ENCODE measurements at places on chromosomes 7 and 10. TPM values are rescaled to one million over a fixed set of nuclear protein-coding genes. Genes with fewer than 3 reads are reported as not detected.

DNA sequence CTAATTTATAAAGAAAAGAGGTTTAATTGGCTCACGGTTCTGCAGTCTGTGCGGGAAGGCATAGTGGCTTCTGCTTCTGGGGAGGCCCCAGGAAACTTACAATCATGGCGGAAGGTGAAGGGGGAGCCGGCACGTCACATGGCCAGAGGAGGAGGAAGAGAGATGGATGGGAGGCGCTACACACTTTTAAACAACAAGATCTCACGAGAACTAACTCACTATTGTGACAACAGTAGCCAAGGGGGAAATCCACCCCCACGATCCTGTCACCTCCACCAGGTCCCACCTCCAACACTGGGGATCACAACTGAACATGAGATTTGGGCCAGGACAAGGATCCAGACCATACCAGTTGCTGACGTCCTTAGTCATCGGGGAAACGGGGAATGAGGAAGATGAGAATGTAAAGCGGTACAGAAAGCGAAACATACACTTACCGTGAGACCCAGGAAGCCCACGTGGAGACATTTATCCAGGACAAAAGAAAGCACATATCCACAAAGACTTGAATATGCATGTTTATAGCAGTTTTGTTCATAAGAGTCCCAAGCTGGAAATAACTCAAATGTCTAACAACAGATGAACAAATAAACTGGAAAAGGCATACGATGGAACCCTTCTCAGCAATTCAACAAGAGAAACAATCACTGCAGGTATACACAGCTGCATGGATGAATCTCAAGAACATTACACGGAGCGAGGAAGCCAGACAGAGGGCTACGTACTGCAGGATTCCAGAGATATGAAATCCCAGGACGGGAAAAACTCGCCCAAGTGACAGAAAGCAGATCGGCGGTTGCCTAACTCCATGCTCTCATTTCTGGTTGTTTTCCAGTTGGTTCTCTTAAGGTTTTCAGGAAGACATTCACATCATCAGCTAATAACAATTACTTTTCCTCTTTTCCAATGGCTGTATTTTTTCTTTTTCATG lies 26.2 kb upstream of the INPP5A start:
- DNase-seq, result no peak

GRCh38 chr7:138515001-138515528 lies 55.0 kb downstream of the TRIM24 start:
- no peak for DNase-seq

GRCh38 chr7:139718141-139718540 lies 59.7 kb downstream of the HIPK2 start:
- DNase-seq, result no peak

DNA sequence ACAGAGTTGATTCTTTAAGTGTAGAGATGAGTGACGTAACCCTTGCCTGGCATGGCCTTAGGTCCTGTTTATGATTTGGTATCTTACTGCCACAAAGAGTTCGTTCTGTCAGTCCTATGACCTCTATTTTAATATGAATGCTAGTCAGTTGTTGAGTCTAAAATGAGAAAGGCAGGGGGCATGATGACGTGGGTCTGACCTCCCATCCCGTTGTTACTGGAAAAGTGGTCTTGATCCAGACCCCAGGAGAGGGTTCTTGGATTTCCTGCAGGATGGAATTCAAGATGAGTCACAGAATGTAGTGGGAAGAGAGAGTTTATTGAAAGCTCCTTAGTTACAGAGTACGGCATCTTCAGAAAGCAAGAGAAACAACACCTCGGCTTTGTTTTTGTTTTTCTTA lies 317.0 kb upstream of the COBL start:
- no peak for DNase-seq

DNA sequence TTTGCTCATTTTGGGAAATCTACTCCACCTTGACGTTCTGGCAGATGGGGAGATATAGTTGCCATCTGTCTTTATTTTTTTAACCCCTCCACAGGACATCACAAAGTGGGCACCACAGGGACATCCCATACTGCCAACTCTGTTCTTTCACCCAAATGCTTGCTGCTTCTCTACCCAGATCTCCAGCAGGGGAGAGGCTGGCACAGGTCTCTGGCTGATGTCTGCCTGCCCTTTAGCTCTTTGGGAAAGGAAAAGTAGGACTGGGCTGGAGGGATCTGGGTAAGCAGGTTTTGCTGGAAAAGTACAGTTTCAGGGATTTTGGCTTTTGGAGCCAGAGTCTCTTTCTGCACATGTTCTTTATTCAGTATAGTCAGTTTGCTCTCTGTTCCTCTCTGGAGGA lies 156.7 kb downstream of the ANLN start:
- no peak for DNase-seq

- DNase-seq, result no peak
Measured at GRCh38 chr10:90175161-90175681, 473.8 kb downstream of the KIF20B start.

GRCh38 chr7:51316666-51317581 lies at the start of gene COBL:
Gene COBL, minus strand, starts transcription at chr7:51316809. Its CDS starts 176 bp downstream, at chr7:51316633.
- peak; percentile 4 for DNase-seq

GRCh38 chr7:41826641-41827040 lies 123.8 kb upstream of the INHBA start:
- DNase-seq, result no peak

DNA sequence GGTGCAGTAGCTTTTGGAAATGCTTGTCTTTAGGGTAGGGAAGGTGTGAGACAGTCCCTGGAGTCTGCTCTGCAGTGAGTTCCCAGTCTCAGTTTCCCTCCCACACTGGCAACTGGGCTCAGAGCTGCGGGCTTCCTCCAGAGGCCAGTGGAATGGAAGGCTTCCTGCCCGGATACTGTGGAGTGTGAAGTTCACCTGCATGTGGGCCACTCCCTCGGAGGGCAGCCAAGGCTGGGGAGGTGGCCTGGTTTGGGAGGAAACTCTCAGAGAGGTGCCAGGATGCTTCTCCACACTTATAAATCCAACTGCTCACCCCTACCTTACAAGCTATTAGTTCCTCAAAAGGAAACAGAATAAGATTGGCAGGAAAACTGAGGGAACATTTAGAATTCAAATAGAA lies 18.1 kb upstream of the UBE2H start:
- DNase-seq, result no peak

DNA sequence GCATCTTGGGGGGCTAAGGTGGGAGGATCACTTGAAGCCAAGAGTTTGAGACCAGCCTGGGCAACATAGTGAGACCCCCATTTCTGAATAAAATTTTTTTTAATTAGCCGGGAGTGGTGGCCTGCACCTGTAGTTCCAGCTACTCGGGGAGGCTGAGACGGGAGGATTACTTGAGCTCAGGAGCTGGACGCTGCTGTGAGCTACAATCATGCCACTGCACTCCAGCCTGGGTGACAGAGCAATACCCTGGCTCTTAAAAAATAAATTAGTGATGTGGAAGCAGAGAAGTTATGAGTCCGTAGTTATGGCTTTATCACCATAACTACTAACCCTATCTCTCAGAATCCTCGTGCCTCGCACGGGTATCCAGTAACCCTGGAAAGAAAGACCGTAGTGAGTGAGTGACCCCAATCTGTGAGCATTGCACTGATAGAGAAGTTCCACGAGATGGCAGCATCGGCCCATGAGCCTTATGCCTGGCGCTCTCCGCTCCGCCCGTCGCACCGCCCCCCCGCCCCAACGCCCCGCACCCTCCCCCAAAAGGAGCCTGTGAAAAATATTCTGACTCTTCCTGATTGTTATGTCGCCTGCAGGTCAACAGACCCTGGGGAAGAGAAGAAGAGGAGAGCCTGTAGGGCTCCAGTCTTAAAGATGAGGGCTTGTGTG lies 4.9 kb upstream of the SLC29A3 start:
- DNase-seq, result peak; percentile 43

- DNase-seq, result no peak
Measured at GRCh38 chr7:21641546-21641945, 98.7 kb downstream of the DNAH11 start.

DNA sequence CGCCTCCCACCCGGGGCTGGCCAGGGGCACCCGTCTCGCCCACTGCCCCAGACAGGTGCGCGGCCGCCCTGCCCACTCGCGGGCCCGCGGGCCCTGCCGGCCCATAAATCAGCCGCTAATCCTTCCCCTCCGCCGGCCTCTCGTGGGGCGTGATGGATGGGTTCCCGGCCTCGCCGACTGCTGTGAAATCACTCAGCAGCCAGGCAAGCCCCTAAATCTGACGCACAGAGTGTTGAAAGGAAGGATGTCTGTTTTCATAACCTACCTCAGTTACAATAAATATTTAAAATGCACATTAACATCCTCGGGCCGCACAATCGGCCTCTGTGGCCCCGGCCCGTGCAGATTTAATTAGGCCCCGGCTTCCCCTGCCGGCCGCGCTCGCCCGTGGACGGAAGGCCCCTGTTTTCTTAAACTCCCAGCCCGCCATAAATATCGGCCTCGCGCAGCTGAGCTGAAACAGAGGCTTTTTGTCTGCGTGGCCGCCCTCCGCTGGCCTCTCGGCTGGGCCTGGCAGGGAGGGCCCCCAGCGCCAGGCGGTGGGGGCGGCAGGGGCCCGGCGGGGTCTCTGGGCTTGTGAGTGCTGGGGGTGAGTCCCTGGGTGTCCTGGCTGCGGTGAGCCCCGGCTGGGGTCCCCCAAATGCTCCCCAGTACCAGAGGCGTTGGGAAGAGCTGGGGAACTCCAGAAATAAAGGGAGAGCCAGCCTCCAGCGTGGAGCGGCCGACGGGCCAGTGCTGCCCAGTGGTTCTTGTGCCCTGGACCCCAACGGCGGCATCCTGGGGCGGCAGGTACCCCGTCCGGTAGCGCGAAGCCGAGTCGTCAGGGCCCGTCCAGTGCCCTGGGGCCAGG lies 90.7 kb downstream of the UNCX start:
- no peak for DNase-seq

GRCh38 chr10:9786101-9786500 lies 1231.6 kb upstream of the CELF2 start:
- no peak for DNase-seq

DNA sequence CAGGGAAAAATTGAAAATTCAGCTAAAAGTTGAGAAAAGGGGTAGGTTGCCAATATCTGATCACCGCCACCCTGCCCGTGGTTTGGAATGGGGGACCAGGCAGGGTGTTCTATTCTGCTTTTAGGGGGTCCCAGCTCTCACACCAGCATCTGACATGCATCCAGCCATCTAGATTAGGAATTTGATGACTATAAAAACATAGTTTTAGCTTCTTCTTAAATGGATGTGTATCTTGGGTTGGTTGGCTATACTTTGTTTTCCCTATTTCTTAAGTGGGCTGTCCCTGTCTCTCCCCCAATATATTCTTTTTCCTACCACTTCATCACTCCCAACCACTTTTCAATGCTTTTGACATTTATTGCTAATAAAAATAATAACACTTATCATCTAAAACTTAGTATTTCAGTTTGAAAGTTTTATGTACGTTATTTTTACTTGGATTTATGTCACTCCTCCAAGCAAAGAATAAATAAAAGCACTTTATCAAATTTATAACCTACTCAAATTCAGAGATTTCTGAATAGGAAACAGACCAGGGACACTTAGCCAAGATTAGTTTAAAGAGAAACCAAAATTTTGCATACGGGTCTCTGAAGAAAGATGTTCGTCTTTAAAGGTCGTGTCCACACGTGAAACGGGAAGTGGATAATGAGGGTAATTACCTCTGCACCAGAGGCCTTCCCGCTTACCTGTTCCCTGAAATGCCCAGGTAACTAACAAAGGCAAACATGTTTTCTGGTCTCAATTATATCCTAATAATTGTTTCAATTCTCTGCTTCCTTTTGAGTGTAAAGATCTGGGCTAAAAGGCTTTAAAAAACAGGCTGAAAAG lies 233.2 kb upstream of the AUTS2 start:
- DNase-seq, result no peak

DNA sequence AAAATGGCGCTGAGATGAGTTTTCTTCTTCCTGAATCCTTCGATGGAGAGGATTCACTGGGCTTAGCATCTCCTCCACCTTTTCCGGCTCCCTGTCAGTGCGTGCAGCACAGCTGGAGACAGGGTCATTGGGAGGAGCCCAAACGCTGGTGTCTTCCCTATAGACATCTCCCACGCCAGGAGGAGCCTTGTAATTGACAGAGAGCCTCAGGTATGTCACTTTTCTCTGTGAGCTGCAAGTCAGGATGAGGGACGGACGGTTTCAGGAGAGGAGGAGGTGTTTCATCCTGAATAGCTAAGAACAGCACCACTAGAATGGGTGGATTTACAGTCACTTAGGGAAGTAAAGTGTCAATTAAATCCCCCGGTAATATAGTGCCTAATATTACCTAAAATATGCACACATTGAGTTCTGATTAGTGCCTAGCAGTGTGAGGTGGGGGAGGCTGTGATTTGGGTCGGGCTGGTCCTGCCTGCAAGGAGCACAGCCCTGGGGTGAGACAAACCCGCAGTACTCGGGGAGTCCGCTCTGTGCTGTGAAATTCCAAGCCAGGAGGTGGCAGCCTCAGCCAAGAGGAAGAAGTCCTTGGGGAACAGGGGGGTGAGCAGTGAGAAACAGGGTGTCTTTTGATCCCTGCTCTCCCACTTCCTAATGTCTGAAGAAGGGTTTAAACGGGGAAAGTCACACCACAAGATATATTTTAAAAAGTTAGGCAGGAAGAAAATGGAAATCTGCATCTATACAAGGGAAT lies 28.2 kb downstream of the IL15RA start:
- peak; percentile 12 for DNase-seq

DNA sequence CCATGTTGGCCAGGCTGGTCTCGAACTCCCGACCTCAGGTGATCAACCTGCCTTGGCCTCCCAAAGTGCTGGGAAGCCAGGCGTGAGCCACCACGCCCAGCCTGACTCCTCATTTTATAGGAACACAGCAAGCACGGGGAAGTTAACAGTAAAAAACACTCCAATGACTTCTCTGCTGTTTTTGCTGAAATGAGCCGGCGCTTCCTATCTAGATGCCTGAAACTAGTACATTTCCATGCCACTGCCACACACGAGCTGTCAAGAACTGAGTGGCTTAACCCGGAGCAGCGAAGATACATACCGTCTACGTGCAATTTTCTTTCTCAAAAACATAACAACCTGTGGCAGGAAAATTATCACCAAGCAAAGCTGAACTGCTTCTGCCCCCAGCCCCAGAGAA lies 16.8 kb downstream of the DAGLB start:
- DNase-seq, result no peak

- no peak for DNase-seq
Measured at GRCh38 chr7:74066626-74067025, 17.0 kb upstream of the LIMK1 start.

BLNK gene
- total RNA-seq, result 1.3 TPM

ZNF425 gene
- 0.87 TPM for total RNA-seq

C10orf62 gene
- total RNA-seq, result not detected

ZCCHC24 gene
- 0.80 TPM for total RNA-seq

TCTN3 gene
- 26.2 TPM for total RNA-seq

NME8 gene
- total RNA-seq, result not detected

FLNC gene
- total RNA-seq, result 0.23 TPM

All from activated naive CD8-positive, alpha-beta T cell treated with anti-CD3 and anti-CD28 coated beads for 36 hours (primary cell).